ENCODE measurements at places on chromosomes 11 and 22.

DNA sequence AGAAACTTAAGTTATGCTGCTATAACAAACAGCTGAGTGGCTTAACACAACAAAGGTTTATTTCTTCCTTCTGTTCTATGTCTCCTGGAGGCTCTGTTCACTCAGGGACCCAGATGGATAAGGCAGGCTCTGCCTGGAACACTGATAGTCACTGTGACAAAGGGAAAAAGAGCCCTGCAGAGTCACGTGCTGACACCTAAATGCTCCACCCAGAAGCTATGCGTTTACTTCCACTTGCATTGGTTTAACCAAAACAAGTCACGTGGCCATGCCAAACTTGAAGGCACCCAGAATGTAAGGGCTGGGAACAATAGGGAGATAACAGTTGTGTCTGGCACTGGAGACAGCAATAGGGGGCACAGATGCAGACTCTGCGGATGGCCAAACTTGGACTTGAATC lies 3.4 kb upstream of the MS4A15 start:
- H3K36me3 ChIP-seq = no peaks in the 10 kb centered on the region
- H3K27ac ChIP-seq = no peak overlapping the region
- DNase-seq = no peak
- H3K4me3 ChIP-seq = no peak overlapping the region
- no peaks in the 10 kb centered on the region for H3K27me3 ChIP-seq
- peaks cover 11% of the 10 kb centered on the region for H3K4me1 ChIP-seq

GRCh38 chr11:41779401-41779960 lies 320.0 kb upstream of the LRRC4C start:
- H3K36me3 ChIP-seq = no peaks in the 10 kb centered on the region
- DNase-seq = no peak
- H3K27me3 ChIP-seq = no peaks in the 10 kb centered on the region
- H3K27ac ChIP-seq = no peak overlapping the region
- H3K4me1 ChIP-seq = no peaks in the 10 kb centered on the region
- no peak overlapping the region for H3K4me3 ChIP-seq

- H3K4me1 ChIP-seq = no peaks in the 10 kb centered on the region
- DNase-seq = no peak
- no peak overlapping the region for H3K4me3 ChIP-seq
- no peak overlapping the region for H3K27ac ChIP-seq
- no peaks in the 10 kb centered on the region for H3K27me3 ChIP-seq
Measured at GRCh38 chr11:17240780-17241179, 33.0 kb upstream of the PIK3C2A start.

- no peaks in the 10 kb centered on the region for H3K36me3 ChIP-seq
- DNase-seq = no peak
- H3K4me3 ChIP-seq = no peak overlapping the region
- no peak overlapping the region for H3K27ac ChIP-seq
Measured at GRCh38 chr22:41078931-41079330, 13.5 kb upstream of the EP300 start.

- peaks cover 16% of the 10 kb centered on the region for H3K27me3 ChIP-seq
- peaks cover 14% of the 10 kb centered on the region for H3K4me1 ChIP-seq
- H3K27ac ChIP-seq = no peak overlapping the region
- peaks cover 6% of the 10 kb centered on the region for H3K36me3 ChIP-seq
Measured at GRCh38 chr11:64234647-64235379, 429 bp downstream of the VEGFB start.

GRCh38 chr11:11798586-11799438 lies 43.0 kb upstream of the USP47 start:
- no peaks in the 10 kb centered on the region for H3K36me3 ChIP-seq
- H3K27me3 ChIP-seq = no peaks in the 10 kb centered on the region
- H3K4me3 ChIP-seq = no peak overlapping the region
- H3K27ac ChIP-seq = no peak overlapping the region

- no peak overlapping the region for H3K4me3 ChIP-seq
- no peak overlapping the region for H3K27ac ChIP-seq
- H3K27me3 ChIP-seq = no peaks in the 10 kb centered on the region
- no peaks in the 10 kb centered on the region for H3K36me3 ChIP-seq
Measured at GRCh38 chr11:88318017-88318416, 19.5 kb downstream of the CTSC start.

- peaks cover 9% of the 10 kb centered on the region for H3K4me1 ChIP-seq
- H3K4me3 ChIP-seq = no peak overlapping the region
- no peaks in the 10 kb centered on the region for H3K36me3 ChIP-seq
- no peak for DNase-seq
Measured at GRCh38 chr11:75476739-75477613, 44.0 kb upstream of the KLHL35 start.

DNA sequence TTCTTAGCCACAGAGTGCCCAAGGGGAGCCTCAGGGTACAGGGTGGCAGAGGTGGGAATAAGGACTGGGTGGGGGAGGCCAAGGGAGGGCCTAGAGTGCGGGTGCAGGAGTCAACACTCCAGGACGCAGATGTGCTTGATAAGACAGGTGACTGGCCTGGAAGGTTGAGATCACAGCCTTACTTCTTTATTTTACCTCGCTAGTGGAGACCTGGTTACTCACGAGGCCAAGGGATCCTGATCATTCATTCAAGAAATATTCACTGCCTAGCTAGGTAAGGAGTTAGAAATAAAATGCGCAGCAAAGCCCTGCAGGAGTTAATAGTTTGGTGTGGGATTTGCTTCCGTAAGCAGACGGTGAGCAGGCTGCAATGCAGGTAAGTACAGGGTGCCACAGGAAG lies 13.2 kb upstream of the PEX26 start:
- H3K27ac ChIP-seq = no peak overlapping the region
- H3K27me3 ChIP-seq = no peaks in the 10 kb centered on the region
- peaks cover 10% of the 10 kb centered on the region for H3K4me1 ChIP-seq
- no peak overlapping the region for H3K4me3 ChIP-seq
- H3K36me3 ChIP-seq = no peaks in the 10 kb centered on the region

GRCh38 chr22:46761017-46761416 lies 1.4 kb upstream of the TBC1D22A start:
- H3K27me3 ChIP-seq = no peaks in the 10 kb centered on the region
- H3K36me3 ChIP-seq = peaks cover 3% of the 10 kb centered on the region
- no peak overlapping the region for H3K4me3 ChIP-seq
- no peak for DNase-seq

Measured in thymus (tissue), 14 donors.